ENCODE measurements at places on chromosomes 6 and 20.

DNA sequence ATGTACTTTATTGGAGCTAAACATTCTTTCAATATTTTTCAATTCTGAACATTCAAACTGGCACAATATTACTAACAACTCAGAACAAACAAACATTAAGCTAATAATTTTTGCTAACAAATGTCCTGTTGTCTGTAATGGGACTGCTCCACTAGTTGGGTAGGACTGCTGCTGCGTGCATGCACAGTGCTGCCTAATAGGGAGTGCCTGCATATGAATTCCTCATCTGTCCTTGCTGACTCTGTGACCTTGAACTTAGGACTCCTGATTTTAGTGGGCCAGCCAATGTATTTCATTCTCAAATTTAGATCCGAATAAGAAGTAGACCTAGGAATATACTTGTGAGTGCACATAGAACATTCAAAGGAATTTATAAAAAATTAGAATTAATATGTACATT lies 196.5 kb upstream of the RAB32 start:
- no peak for DNase-seq

- no peak for DNase-seq
Measured at GRCh38 chr6:21636876-21637275, 43.3 kb downstream of the SOX4 start.

- DNase-seq = no peak
Measured at GRCh38 chr20:4961746-4962145, 39.6 kb downstream of the SLC23A2 start.

GRCh38 chr6:130934848-130935585 lies 107.8 kb downstream of the SMLR1 start:
- DNase-seq = no peak

DNA sequence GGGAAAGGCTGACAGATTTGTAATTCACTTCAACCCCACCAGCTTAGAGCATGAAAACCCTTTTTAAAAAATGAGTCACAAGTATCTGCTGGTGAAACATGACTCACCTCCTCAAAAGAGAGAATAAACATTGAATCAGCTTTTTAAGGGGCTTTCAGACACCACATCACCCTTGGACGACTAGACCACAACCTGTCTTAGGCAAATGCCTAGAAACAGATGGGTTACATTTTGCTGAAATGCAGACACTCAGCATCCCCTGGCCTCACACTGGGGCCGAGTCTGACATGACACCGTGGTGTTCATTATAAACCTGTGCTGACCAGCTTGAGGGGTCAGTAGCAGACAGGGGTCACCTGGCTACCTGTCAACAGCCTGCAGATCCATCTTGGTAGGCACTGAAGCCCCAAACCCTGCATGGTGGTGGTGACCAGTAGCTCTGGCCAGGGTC lies 175.3 kb upstream of the CST7 start:
- no peak for DNase-seq

DNA sequence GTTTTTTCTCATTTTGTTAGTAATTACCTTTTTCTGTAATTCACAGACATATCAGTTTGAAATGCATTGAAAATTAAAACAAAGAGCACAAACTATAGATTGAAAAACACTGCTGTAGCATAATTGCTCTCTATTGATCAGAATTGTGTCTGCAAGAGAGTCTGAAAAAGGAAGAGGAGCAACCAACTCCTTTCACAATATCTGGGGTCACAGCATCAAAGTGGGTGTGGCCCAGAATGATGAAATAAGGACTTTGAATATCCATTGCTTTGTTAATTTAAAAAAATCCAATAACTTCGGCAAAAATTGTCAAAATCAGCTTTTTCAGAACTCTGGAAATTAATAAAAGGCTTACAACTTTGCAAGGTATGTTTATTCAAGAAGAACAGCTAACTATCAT lies 99.2 kb downstream of the MYLK4 start:
- DNase-seq = no peak

GRCh38 chr6:100035873-100036653 lies 42.0 kb upstream of the MCHR2 start:
- no peak for DNase-seq

- DNase-seq = peak; percentile 75
Measured at GRCh38 chr20:36951198-36951978, at the start of gene SAMHD1. SAMHD1 (minus strand) TSS chr20:36951708; CDS start chr20:36951643, 65 bp downstream.

DNA sequence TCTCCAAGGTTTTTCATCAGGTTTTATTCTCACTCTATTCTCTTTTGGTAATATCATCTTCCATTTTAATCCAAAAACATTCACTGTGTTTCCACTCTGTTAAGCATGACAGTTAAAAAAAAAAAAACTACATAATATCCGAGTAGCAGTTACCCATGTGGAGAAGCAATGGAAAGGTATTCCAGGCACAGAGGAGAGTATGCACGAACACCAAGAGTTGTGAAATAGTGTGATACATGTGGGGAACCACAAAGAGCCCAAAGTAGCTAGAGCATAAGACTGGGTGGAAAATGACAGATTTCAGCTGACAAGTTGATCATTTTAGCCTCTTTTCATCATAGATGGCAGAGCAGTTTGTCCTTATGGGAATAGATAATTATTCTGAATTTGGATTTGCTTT lies 19.9 kb upstream of the FBXL4 start:
- DNase-seq = no peak

DNA sequence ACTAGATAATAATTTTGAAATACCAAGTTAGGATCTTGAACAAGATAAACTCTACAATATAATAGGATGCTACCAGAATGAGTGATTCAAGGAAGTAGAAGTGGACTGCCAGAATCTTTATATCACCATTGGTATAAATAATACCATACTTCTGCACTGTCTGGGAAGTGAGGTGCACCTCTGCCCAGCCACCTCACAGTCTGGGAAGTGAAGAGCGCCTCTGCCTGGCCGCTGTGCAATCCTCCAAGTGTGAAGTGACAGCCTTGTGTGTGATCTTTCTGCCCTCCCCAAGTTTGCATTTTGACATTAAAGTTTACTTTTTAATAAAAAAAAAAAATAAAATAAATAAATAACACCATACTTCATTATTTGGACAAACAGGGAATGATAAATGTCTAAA lies 18.8 kb downstream of the LATS1 start:
- no peak for DNase-seq

DNA sequence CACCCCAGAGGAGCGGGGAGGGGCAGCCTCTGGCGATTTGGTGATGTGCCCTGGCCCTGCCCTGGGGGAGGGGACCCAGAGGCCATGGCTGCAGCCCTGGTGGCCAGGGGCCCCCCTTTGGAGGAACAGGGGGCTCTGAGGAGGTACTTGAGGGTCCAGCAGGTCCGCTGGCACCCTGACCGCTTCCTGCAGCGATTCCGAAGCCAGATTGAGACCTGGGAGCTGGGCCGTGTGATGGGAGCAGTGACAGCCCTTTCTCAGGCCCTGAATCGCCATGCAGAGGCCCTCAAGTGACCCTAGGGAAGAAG lies 10.9 kb downstream of the NFKBIL1 start:
- no peak for DNase-seq

GRCh38 chr6:117473401-117473800 lies 9.1 kb upstream of the DCBLD1 start:
- no peak for DNase-seq

- DNase-seq = no peak
Measured at GRCh38 chr20:47662483-47663353, 122.6 kb downstream of the SULF2 start.

DNA sequence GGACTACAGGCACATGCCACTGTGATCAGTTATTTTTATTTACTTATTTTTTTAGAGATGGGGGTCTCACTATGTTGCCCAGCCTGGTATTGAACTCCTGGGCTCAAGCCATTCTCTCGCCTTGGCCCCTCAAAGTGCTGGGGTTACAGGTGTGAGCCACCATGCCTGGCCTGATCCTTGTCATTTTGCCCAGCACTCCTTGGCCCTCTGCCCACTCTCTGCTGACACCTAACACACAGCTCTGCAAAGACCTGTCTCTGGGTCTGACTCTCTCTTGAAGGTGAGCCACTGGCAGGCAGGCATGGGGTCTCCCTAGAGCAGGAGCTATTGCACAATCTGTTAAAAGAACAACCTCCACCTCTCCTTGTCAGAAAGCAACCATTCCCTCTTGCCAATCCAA lies 155.6 kb downstream of the ZFP64 start:
- no peak for DNase-seq

DNA sequence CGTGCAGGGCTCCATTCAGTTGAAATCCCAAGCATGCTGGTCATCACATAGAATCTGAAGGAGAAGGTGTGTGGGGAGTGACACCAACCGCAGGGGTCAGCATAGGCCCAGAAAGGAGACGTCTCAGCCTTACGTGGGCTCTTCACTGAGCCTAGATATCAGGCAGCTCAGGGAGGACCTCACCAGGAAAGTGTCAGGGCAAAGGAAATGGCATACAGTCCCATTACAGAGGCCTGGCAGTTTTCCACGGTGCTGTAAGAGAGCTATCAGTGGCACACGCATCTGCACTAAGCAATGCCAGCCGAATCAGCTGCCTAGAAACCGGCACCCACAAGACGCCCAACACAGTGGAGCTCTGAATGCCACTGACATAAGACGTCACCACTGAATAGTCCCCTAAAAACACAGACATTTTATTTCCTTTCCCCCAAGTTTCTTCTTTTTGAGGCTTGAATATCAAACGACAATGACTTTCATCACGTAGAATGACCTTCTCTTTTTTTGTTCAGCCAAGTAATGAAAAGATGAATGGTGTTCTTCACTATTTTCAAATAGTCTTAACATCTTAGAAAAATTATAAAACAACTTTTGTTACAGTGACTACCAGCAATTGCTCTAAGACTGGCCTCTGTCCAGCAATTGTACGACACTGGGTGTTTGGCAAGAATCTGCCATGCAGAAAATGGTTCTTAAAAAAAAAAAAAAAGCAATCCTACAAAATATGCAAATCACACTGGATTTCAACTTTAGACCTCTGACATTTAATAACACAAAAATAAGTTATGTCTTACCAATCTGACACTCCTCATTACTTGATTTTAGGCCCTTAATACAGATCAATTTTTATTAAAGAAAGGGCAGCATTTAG lies 88.9 kb upstream of the FOXQ1 start:
- DNase-seq = no peak

DNA sequence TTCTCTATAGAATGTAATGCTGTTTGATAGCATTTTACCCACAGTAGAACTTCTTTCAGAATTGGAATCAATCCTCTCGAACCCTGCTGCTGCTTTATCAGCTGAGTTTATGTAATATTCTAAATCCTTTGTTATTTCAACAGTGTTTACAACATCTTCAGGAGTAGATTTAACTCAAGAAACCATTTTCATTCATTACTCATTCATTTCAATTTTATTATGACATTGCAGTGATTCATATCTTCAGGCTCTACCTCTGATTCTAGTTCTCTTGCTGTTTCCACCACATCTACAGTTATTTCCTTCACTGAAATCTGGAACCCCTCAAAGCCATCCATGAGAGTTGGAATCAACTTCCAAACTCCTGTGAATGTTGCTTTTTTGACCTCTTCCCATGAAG lies 93.7 kb downstream of the ZFAND3 start:
- DNase-seq = no peak

- DNase-seq = no peak
Measured at GRCh38 chr6:160077526-160077925, 44.1 kb upstream of the SLC22A1 start.

- peak; percentile 49 for DNase-seq
Measured at GRCh38 chr6:24720131-24720603, 1.2 kb upstream of the C6orf62 start.

DNA sequence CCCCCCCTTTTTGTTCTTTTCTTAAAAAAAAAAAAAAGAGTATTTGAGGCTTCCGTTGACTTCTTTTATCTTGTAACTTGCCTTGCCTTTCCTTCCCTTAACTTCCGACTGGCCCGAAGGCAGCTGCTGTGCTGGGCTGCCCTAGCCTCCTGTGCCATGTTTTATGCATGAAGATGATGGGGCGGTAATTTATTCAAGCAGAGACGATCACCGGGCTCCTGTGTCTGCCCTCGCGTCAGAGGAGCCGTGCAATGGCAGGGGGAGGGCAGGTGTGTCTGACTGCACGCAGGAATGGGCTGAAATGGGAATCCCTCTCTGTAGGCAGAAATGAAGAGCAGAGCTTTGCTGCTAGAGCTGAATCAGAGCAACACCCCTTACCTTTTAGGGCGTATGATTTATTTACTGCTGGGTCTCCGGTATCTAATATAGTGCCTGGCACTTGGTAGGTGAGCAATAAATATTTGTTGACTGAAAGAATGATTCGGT lies 106.3 kb upstream of the RIPOR2 start:
- no peak for DNase-seq

- DNase-seq = no peak
Measured at GRCh38 chr20:62219101-62219991, 732 bp downstream of the HRH3 start.

- DNase-seq = no peak
Measured at GRCh38 chr6:36389353-36389752, 1.9 kb upstream of the ETV7 start.

DNA sequence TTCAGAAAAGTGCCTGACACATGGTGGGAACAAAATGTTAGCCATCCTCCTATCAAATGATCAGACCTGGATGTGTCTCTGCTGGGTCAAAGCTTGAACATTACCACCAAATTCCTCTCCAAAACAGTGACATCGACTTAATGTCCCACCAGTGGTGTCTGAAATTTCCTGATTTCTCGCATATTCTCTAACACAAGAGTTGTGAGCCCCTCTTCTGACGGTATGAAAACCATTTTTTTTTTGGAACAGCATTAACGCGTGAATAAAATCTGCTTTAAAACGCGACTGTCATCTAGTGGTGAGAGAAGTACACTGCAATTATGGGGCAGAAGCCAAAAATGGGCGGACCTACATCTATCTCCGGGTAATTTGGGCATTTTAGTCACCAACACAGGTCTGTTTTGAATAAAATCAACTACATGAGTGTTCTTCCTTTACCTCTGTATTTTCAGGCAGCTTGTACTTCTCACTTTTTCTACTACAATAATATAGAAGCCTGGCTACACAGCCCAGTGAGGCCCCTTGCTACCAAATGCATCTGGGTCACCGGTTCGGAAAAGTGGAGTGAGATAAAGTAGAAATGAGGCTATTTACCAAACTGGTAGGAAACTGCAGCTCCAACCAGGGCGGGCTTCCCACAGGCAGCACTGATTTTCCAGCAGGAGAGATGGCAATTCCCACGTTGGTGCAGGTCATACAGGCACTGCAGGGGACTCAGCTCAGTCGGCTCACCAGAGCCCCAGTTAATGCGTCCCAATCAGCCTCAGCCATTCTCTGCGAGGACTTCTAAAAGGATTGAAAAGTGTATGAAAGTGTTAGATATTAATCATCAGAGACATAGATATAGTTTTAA lies 27.4 kb downstream of the MGME1 start:
- no peak for DNase-seq

DNA sequence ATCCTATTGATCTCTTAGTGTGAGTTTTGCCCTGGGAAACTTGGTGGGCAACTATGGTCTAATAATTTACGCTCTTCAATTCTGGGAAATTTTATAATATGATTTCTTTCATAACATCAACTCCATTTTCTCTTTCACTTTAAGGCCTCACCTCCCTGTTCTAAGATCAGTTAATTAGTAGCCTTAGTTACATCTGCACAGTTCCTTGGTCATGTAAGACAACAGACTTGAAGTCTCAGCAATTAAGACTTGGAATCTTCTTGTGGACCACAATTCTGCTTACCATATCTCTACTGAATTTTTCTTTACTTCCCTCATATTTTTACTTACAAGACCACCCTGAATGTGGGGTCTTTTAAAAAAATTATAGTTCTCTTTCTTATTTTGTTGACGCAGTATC lies 8.7 kb downstream of the ENPP3 start:
- no peak for DNase-seq

- DNase-seq = no peak
Measured at GRCh38 chr20:54067606-54068174, 2.7 kb downstream of the BCAS1 start.
